Dermis microvascular lymphatic vessel endothelial cell (primary cell): ENCODE measurements at places on chromosomes 3 and 15. TPM values are rescaled to one million over a fixed set of nuclear protein-coding genes. Genes with fewer than 3 reads are reported as not detected.

Gene MAP3K13
- total RNA-seq: 8.6 and 8.9 TPM in 2 replicates

Gene CCR3
- total RNA-seq: not detected in 2 replicates

Gene SH2D7
- total RNA-seq: not detected in 2 replicates

Gene RPL14
- total RNA-seq: 332 and 363 TPM in 2 replicates

Gene EXD1
- under 0.01 TPM in 1 of 2 replicates, not detected in the other for total RNA-seq
